Fibroblast of the aortic adventitia (primary cell): ENCODE measurements at places on chromosomes 13 and 19. TPM values are rescaled to one million over a fixed set of nuclear protein-coding genes. Genes with fewer than 3 reads are reported as not detected.

DNA sequence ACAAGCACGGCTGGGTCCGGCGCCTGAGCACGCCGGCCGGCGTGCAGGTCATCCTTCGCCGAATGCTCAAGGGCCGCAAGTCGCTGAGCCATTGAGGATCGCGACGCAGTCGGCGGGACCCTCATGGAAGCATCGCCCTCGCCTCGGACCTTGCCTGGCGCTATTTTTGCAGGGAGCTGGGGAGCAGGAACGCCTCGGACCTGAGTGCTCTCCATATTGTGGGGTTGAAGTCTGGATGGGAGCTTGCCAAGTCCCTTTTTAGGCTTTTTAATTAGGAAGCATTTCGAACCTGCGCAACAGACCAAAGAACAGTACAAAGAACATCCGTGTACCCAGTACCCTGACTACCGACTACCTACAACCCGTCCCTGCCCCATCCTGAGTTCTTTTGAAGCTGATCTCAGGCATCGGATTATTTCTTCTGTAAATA lies 628 bp downstream of the MRPL34 start:
- no peak for DNase-seq

DNA sequence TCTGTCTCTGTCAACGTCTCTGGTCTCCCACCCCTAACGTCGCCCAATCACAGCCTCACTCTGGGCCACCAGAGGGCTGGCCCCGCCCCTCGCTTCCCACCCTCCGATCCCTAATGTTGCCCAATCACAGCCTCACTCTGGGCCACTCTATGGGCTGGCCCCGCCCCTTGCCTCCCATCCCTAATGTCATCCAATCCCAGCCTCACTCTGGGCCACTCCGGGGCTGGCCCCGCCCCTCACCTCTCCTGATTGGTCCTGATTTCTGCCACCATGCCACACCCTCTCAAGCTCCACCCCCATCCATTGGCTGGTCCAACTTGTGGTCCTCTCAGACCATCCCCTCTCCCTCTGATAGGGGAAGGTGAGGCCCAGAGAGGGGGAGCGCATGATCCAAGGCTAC lies 24.9 kb downstream of the CELF5 start:
- DNase-seq, result no peak

DNA sequence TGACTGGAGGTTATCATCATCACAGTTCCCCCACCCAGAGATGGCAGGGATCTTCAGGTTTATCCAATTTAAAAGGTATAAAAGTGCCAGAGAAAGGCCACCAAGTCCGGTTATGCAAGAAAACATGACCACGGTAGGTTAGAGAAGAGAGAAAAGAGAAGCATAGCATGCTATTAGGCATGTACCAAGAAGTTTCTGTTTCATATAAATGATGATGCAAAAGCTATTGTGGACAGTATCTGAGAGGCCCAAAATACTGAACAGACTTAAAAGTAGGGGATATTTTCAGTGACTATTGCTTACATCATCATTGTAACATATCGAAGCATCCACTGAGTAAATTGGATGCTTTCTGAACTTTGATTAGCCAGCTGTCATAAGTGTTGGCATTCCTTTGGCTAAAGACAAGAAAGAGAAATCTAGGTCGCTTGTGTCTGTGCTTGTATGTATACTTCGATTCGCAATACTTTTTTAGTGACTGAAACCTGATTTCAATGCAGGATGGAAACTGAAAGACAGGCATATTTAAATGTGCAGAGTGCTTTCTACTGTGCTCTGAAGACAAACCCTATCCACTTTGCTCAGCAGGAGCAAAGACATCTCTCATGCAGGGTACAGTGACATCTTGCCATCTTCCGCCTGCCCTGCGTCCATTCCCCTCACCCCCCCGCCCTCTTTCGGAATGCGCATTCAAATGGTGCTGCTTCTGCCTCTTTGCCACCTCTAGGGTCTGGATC lies 180.3 kb downstream of the SHISA2 start:
- no peak for DNase-seq

- no peak for DNase-seq
Measured at GRCh38 chr13:21823949-21824348, 153.1 kb downstream of the FGF9 start.

DNA sequence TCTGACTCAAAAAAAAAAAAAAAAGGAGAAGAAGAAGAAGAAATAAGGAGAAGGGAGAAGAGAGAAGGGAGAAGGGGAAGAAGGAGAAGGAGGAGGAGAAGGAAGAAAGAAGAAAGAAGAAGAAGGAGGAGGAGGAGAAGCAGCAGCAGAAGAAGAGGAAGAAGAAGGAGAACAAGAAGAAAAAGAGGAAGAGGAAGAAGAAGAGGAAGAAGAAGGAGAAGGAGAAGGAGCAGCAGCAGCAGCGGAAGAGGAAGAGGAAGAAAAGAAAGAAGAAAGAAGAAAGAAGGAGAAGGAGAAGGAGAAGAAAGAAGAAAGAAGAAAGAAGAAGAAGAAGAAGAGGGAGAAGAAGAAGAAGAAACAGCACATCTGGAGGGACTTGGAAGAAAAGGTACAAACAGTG lies 4.1 kb upstream of the CNN1 start:
- no peak for DNase-seq

- no peak for DNase-seq
Measured at GRCh38 chr13:110811771-110812120, 98.2 kb downstream of the ING1 start.

DNA sequence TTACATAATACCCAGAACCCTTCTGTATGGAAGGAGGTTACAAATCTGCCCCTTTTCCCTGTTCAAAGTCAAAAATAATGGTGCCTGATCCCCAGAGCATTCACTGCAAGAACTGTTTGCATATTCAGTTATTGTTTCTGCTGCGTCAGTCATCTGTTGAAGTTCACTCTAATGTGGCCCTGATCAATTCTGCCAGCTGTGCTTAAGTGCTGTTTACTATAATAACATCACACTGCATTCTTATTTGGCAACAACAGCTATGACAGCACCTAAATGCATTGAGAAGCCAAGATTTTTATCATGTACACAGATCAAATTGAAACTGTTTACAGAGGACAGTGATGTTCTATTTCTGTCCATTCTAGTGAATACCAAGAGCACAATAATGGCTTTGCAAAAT lies 115.9 kb downstream of the DACH1 start:
- no peak for DNase-seq

- peak; percentile 84 for DNase-seq
Measured at GRCh38 chr13:23979361-23980159, 82.3 kb upstream of the C1QTNF9B start.

DNA sequence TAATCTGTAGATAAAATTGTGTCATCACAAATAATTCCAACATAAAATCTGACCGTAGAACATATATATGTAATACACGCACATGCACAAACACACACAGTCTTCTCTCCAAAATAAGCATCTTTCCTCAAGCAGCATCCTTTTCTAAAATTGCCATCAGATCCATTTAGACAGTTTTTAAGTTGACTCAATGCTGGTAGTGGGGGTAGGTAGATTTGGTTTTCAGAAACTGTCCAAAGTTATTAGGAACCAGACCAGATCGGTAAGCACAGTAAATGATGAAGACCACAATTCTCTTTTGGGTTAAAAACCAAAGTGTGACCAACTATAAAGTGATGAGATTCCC lies 64.6 kb downstream of the SERP2 start:
- DNase-seq, result no peak

The RAB11B gene
- 6.3 and 15.7 TPM in 2 replicates for total RNA-seq

The ZNF837 gene
- 2.6 and 3.4 TPM in 2 replicates for total RNA-seq

The GPR12 gene
- 0.41 TPM in 1 of 2 replicates, not detected in the other for total RNA-seq
